ENCODE measurements at places on chromosomes 4 and X.

GRCh38 chr4:159446266-159446976, 343.5 kb downstream of the RAPGEF2 start:
- no peak for DNase-seq

DNA sequence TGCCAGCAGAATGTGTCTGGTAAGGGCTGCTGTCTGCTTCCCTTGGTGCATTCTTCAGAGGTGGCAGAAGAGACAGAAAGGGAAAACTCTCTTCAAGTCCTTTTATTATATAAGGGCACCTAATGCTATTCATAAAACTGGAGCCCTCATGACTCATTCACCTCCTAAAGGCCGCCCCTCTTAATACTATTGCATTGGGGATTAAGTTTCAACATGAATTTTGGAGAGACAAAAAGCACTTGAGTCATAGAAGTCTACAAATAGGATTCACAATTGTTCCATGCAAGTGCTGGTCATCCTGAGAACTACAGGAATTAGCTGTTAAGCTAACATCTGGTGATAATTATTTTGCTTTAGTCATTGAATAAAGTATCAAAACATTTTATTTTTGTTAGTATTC, 349.5 kb downstream of the HS3ST1 start:
- no peak for DNase-seq

DNA sequence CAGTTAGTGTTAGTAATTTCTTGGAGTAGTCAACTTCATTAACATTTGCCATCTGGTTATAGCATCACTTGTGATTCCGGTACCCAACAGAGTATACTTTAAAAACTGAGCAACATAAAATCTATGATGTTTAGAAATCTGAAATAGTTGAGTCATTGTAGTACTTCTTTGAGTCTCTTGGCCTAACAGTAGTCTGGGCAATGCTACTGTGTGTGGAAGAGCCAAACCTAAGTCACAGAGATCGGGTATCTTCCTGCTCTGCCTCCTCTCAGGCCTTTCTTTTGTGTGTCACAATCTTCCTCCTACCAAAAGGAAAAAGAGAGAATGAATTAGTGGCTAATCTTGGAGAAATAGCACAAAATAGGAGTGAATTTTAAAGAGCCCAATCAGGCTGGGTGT, 25.5 kb downstream of the DCUN1D4 start:
- no peak for DNase-seq

DNA sequence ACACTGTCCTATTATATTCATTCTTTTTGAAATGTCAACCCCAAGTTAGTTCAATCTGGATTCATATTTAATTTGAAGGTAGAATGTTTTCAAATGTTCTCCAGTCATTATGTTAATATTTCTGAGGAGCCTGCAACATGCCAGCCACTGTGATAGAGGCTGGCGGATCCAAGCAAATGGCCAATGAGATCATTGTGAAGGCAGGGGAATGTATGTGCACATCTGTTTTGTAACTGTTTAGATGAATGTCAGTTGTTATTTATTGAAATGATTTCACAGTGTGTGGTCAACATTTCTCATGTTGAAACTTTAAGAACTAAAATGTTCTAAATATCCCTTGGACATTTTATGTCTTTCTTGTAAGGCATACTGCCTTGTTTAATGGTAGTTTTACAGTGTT, 1.6 kb downstream of the CXCL1 start:
- no peak for DNase-seq

- DNase-seq: no peak
Observed at GRCh38 chr4:45004326-45004725, 278.0 kb upstream of the GNPDA2 start.

DNA sequence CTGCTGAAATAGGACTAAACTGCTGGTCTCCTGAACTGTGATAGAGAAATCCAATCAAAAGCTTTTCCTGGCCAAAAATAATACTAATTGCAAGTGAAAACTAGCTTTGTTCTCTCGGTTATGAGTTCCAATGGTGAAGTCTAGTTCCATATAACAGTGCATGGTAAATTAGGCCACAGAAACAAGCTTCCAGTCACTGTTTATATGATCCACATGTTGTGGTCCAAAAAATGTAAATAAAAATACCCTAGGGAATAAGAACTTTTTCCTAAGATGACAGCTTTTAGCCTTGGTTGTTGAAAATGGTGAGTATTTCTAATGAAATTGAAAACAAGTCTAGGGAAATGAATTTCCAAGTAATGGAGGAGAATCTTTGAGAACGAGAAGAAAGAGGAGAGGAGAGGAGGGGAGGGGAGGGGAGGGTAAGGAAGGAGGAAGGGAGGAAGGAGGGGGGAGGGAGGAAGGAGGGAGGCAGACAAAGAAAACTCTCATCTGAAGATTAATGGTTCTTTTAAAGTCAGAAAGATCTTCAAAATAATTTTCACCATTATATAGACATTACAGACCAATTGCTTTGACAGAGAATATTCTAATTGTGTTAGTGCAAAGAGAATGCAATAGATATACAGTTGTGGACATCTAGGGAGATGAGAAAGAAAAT, 26.1 kb downstream of the PALLD start:
- no peak for DNase-seq

- no peak for DNase-seq
Observed at GRCh38 chr4:140156529-140157171, 2.7 kb upstream of the MAML3 start.

DNA sequence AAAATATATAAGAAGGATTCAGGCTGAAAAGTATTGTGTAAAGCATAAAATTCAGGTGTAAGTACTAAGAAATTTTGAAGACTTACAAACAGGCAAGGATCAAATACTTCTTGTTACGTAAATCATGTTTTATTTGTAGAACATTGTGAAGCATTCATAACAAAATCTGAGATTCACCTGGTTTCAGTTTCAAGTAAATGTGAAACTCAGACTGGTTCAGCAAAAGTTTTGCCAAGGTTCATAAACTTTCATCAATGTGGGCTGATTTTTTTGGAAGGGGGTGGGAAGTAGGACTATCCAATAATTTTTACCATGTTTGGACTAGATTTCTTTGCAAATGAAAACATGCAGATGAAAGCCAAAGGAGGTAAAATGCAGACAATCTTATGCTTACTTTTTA, 527.7 kb downstream of the ANKRD50 start:
- no peak for DNase-seq

GRCh38 chrX:49309401-49309981, 6.0 kb downstream of the GAGE10 start:
- no peak for DNase-seq

DNA sequence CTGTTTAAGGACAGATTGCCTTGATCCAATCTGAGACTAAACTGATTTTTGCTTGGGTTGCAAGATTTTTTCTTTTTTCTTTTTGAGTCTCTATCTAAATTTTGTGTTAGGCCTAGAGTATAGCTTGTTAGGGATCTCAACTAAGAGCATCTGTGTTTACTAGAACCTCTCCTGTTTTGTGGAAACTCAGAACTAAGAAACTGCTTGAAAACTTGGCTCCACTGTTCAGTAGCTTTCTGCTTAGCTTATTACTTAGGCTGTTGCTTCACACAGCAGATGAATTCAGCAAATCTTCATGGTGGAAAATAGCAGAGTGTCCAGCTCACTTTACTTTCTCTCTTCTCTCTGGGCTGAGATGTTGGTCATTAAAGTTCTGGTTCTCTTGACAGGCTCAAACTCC, 36.7 kb upstream of the SLC6A14 start:
- DNase-seq: no peak

- DNase-seq: no peak
Observed at GRCh38 chr4:131258361-131258760, 1890.7 kb upstream of the PCDH10 start.
